ENCODE measurements at places on chromosomes 7 and 10.

DNA sequence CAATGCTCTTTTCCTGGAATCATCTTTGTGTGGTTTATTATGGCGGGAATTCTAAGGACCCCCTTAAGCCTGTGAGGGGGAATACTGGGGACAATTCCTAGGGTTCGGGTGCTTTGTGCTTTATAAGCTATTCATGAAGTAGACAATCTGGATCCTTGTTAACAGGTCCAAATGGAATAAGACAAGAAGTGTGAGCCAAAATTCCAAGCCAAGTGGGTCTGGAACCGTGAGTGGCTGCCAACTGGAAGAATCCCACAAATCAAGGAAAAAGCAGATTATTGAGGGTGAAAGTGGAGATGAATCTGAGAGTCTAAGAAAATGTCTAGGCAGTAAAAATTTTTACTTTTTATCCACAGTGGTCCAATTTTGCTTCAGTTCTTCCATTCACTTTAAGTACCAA, 136.8 kb downstream of the MDFIC start:
- DNase-seq = no peak

GRCh38 chr10:20991526-20991925, 94.4 kb upstream of the NEBL start:
- no peak for DNase-seq

GRCh38 chr7:119515214-119515613, 757.8 kb upstream of the KCND2 start:
- no peak for DNase-seq

- no peak for DNase-seq
These were observed 19.1 kb downstream of the ADAM12 start for GRCh38 chr10:126369125-126369710.

DNA sequence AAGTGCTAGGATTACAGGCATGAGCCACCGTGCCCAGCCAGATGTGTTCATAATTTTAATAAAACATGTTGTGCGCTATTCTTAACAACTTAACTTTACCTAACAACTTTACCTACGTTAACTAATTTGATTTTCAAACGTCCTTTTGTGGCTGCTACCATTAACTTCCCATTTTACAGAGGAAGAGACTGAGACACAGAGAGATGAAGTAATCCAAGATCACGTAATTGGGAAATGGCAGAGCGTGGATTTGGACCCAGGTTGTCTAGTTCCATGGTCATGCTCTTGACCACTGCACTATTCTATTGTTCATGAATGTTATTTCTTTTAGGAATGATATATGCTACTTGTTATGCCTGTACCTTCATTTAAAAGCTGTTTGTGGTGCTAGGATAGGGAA, 80.3 kb upstream of the MTPN start:
- DNase-seq = no peak
